ENCODE measurements at places on chromosomes 16 and 17.

GRCh38 chr16:68993885-68994284 is 111.6 kb upstream of the HAS3 start:
- peak; percentile 36 for DNase-seq

DNA sequence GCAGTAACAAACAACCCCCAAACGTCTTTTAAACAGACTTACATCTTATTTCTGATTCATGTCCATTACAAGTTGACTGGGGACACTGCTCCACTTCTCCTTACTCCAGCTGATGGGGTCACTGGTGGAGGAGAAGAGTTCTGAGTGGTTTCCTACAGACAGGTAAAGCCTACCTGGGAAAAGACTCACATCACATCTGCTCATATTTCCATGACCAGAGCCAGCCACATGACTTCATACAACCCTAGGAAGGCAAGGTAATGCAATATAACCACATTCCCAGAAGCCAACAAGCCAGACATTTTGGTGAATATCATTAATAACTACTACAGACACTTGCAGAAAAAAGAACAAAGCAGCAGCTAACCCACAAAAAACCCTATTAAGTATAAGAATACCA is 90.5 kb upstream of the IRX6 start:
- DNase-seq: no peak

DNA sequence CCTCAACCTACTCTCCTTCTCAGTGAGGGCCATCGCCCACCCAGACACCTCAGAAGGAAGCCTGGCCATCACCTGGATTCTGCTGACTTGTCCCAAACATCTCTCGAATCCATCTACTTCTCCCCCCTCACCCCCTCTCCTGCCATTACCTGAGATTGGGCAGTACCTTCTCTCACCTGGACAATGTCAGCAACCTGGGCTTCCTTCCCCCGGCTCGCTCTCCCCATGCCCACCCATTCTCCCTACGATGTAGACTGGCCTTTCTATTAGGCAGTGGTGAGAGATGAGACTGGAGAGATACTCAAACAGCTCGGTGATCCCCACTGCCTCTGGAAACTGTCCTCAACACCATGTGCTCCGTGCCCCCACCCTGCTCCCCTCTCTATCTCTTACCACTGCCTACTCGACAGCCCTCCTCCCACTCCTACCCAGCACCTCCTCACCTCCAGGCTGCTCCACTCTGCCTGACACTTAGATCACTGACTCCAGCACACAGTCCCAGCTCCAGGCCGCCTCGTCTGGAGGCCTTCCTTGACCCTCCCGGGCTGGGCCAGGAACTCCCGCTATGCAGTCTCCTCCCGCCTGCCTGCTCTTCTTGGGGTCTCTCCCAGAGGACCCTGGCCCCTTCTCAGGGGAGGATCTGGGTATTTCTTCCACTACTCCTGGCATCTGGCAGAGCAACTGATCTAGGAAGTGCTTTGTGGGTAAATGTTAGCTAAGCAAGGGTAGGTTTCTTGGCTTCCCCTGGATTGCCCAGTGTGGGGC is 235.8 kb upstream of the NLRP1 start:
- no peak for DNase-seq

DNA sequence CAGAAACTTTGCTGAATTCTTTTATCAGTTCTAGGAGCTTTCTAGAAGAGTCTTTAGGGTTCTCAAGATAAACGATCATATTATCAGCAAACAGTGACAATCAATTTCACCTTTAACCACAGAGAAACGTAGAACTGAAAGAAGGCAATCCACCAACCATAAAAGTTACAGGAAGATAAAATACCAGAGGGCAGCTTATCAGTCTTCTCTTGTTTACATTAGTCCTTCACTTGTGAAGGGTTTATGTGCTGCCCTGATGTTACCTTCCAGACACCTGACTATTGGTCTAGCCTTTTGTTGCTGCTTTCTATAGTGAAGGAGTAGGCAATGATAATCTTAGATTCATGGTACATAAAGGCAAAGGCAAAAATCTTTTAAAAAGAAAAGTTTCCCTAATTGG is 73.2 kb upstream of the EFCAB3 start:
- no peak for DNase-seq

- no peak for DNase-seq
Observed at GRCh38 chr17:81842725-81843504, 8.1 kb upstream of the PPP1R27 start.

- DNase-seq: no peak
Observed at GRCh38 chr16:56345406-56346050, 79.8 kb downstream of the AMFR start.

- DNase-seq: no peak
Observed at GRCh38 chr16:78434401-78434800, 334.9 kb downstream of the WWOX start.

GRCh38 chr16:81469710-81470535 is 25.3 kb downstream of the CMIP start:
- no peak for DNase-seq

GRCh38 chr16:21222495-21223337 is 10.8 kb upstream of the ANKS4B start:
- DNase-seq: no peak

DNA sequence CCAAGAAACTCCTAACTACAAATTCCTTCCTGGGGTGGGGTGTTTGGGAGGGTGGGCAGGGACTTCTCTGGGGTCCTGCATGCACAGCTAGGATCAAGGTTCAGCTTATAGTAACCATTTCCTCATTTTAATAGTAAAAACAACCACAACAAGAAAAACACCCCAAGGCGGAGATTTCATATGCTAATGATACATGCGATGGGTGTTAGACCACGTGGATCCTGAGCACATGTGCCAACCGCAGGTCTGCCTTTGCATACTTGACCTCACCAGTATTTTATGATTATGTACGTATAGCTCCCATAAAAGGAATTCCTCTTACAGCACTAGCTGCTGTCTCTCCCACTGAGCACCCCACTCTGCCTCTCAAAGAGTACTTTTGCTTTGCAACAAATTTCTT is 1.9 kb downstream of the KRTAP4-11 start:
- no peak for DNase-seq

DNA sequence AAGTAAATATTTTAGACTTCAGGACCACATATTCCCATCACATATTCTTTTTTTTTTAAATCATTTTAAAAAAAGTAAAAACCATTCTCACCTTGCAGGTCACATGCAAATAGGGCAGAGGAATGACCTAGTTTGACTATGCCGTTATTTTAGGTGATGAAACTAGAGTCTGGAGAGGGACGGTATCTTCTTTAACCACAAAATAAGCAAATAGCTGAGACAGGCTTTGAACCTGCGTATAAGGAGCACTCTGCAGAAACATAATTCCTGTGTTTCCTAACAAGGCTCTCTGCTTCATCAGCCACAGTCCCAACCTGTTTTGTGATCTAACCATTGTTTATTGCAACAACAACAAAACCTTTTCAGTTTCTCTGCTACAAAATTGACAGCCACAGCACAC is 121.5 kb downstream of the PCTP start:
- no peak for DNase-seq

DNA sequence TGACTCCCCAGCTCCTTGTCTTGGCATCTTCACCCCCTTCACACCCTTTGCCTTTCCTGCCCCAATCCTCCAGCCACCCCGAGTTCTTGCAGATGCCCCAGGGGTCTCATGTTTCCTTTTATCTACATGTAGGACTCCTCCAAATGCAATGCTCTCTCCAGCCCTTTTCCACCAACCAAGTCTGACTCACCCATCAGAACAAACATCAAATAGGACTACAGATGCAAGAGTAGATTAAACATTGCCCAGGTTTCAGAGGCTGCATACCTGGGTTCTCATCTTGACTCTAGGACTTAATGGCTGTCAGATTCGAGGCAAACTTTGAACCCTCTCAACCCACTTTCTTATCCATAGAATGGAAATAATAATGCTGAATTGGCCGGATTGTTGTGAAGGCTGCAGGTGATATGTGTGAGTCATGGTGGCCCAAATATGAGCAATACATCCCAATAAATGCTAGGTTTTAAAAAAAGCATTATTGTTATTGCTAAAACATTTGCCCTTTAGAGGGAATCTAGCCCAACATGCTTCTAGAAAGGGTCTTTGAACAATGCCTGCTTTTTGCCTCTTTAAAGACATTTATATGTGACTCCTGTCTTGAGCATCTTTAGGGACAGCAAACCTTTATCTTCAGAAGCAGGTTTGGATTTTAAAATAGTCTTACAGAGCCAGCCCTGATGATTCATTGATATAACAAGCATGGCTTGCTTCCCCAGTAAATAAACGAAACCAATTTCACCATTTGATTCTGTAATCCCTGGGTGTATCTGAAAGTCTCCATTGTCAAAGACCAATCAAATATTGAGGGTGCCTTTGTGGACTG is 310.1 kb downstream of the FOXL1 start:
- DNase-seq: no peak

DNA sequence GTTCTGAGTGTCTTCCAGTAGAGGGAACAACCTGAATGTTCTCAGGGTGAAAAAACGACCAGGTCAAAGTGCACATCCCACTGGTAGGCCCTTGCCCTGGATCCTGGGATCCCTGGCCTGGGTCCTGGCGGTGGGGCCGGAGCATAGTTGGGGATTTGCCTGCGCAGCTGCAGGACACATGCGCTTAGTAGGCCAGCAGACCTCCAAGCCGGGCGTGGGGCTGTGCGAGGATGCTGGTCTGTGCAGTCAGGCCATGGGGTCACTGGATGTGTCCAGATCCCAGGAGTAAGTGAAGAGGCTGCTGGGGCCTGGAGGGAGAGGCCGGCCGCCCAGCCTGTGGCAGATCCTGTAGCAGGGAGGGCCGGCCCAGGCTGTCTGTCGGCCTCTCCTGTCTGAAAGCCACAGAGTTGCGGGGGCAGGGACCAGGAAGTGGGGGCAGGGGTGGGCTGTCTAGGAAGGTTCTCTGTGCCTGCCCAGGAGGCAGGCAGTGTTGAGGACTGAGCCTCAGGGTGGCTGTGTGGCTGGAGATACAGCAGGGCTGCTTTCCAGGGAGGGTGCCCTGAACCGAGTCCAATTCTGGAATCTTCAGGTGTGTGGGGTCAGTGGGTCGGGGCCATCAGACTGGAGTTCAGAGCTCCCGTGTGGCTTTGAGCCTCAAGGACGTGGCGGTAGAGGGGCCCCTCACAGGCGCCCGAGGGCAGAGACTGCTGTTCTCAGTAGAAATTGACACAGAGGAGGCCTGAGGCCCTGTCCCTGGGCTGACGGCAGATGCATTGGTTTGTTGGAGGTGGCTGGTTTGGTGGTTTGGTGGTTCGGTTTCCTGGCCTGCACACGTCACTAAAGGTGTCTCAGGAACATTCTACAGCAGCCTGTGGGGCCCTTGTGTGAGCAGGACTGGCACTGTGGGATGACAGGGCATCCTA is 17.2 kb upstream of the NUDT16L1 start:
- DNase-seq: no peak

DNA sequence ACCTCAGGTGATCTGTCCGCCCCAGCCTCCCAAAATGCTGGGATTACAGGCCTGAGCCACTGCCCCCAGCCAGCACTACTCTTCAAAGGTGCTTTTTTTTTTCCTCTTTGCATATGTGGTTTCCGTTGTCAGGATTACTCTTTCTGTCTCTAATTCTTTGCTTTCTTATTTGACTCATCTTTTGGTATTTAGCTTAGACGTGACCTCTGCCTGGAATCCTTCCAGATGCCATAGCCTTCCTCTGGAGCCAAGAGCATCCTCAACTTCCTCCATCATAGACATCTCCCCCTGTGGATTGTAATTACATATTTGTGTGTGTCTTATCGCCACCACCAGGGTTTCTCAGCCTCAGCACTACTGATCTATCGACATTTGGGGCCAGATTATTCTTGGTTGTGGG is 84.4 kb upstream of the XYLT1 start:
- DNase-seq: peak; percentile 66

DNA sequence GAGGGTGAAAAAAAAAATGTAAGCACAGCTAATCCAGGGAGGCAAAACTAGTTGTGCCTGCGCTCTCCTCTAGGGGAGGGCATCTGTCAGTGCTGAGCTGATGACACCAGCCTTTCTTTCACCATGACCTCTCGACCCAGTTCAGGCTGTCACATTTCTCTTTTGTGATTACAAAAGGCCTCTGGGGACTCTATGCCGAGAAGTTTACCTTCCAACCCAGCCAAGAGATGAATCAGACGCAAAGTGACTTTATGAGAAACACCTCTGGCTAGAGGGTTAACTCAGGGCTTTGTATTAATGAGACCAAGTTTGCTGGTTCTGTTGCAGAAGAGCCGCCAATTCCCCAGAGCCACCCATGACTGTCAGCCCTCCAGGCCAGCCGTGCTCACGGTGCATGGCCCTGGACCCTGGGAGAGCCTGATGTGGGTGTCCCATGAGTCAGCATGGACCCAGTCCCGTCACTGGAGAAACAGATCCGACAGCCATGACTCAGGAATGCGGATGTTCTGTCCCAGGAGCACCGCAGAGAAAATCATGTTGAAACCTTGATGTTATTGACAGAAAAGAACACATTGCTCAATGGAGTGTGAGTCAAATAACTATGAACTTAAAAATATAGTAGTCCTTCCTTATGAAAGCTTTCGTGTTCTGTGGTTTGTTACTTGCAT is 437.2 kb downstream of the HS3ST3B1 start:
- peak; percentile 38 for DNase-seq

DNA sequence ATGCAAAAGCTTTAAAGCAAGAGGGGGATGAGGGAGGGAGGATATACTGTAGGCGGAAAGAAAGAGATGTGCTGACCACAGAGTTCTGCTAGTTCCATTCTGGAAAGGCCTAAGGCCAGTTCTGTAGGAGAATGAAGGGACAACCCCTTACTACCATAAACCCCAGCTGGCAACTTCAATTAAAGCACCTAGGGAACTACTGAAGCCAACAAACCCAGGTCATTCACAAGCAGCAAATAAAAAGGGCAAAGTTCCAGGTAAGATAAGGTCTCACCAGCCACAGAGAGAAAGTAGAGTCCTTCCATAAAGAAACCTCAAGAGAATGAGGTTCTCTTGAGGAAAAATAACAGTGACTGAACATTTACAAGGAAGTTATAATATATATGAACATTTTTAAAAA is 12.8 kb downstream of the TERF2 start:
- DNase-seq: no peak

DNA sequence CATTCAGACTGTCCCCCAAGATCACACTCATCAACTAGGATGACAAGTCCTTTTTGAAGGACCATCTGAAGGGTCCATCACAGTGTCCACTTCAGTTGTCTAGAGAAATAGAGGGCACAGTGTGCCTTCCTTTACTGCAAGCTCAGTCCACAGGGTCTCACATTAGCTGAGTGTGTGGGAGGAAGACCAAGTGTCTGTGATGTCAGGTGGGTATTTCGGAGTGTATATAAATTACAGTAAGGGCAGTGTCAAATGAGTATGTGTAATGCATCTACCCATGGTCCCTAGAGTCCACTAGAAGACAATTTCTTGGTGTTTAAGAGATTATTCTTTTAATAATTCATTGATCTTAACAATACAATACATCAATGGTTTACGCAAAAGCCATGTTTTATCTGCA is 272.2 kb downstream of the CDH13 start:
- DNase-seq: no peak
